H9 (cell line): ENCODE measurements at places on chromosomes 16 and 17. TPM values are rescaled to one million over a fixed set of nuclear protein-coding genes. Genes with fewer than 3 reads are reported as not detected.
A peak's percentile ranks its signal among the peaks of the same experiment; 100 is the strongest.

DNA sequence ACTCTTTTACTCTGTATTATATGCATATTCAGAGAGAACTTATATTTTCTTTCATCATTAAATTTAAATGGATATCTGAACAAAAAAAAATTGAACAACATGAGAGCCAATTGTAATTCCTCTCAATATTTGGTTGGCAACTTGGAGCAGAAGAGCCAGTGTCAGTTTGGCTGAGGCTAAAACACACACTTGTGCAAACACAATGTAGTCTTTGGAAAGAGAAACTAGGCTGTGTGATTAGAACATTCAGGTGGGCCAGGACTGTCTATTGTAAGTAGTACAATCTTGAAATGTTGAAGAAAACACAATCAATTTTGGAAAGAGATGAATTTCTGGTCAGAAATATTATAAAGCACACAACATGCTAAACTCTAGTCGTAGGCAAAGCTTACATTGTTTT is 17.0 kb downstream of the DCAF7 start:
- no peaks in the 10 kb centered on the region; the same call in 2 of the 3 replicates for H3K36me3 ChIP-seq
- no peak overlapping the region for H3K27ac ChIP-seq
- H3K4me1 ChIP-seq: no peaks in the 10 kb centered on the region

- no peak for DNase-seq
- no peak overlapping the region for H3K27ac ChIP-seq
- no peak overlapping the region for H3K4me3 ChIP-seq
- H3K27me3 ChIP-seq: no peaks in the 10 kb centered on the region
- H3K36me3 ChIP-seq: peaks cover 24% of the 10 kb centered on the region
- no peaks in the 10 kb centered on the region for H3K4me1 ChIP-seq
Measured at GRCh38 chr16:4798456-4798855, 3.3 kb downstream of the SMIM22 start.

GRCh38 chr16:89319886-89320781 is 102.6 kb downstream of the ZNF778 start:
- no peak overlapping the region for H3K4me3 ChIP-seq
- H3K27me3 ChIP-seq: no peaks in the 10 kb centered on the region
- peaks cover 14% of the 10 kb centered on the region; the same call in 1 of the 2 replicates for H3K4me1 ChIP-seq
- no peak overlapping the region for H3K27ac ChIP-seq
- DNase-seq: peak; percentile 61

Gene CD300C
- not detected in 2 replicates for total RNA-seq

Gene RHBDL3
- total RNA-seq: 8.7 and 12.5 TPM in 2 replicates

Gene UTP4
- total RNA-seq: 94.0 and 96.3 TPM in 2 replicates

Gene KRT40
- not detected in 2 replicates for total RNA-seq
